Kidney (tissue), 22 donors: ENCODE measurements at places on chromosomes 7 and 10.
A peak's percentile ranks its signal among the peaks of the same experiment; 100 is the strongest.

DNA sequence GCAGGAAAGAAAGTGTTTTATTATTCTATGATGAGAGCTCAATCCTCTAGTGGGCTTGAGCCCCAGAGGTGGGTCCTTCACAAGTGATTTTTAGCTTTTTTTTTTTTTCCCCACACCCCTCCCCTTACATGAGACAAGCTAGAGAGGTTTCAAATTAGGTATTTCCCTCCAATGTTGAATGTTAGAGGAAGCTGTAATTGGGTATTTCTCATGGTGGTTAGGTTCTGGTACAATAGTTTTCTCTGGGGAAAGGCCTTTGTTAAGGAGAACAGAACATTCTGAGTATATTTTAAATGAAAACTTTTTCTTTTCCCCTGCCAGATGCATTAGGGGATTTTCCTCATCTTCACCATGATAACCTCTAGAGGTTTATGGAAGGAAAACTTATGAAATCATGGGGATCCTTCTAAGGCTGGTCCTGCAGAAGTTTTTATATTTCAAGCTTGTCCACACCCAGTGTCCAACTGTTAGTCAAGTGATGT, 1039.7 kb downstream of the NRG3 start:
- no peaks in the 10 kb centered on the region for H3K27me3 ChIP-seq
- DNase-seq = no peak
- H3K4me3 ChIP-seq = no peak overlapping the region
- H3K36me3 ChIP-seq = no peaks in the 10 kb centered on the region

- H3K27ac ChIP-seq = no peak overlapping the region
- H3K36me3 ChIP-seq = no peaks in the 10 kb centered on the region
- H3K27me3 ChIP-seq = no peaks in the 10 kb centered on the region
- DNase-seq = no peak
- H3K4me3 ChIP-seq = no peak overlapping the region
- H3K4me1 ChIP-seq = peaks cover 5% of the 10 kb centered on the region
These were observed 5.7 kb downstream of the AUTS2 start for GRCh38 chr7:69603937-69604494.

DNA sequence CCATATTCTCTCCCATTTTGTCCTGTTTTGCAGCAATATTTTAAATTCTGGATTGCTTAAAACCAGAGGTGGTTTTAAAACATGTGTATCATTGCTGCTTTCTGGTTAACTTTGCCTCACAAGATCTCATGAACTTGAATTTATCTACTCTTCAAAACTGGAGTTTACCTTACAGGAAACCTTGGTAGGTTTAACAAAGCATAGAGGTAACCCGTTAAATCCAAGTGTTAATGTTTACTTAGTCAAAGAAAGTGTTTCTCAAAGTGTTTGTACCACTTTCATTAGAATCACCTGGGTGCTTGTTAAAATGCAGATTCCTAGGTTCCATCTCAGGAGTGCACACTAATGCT, 44.0 kb upstream of the VDAC2 start:
- H3K27me3 ChIP-seq = no peaks in the 10 kb centered on the region
- no peaks in the 10 kb centered on the region for H3K4me1 ChIP-seq
- no peak for DNase-seq
- no peak overlapping the region for H3K4me3 ChIP-seq
- no peak overlapping the region for H3K27ac ChIP-seq
- no peaks in the 10 kb centered on the region for H3K36me3 ChIP-seq

DNA sequence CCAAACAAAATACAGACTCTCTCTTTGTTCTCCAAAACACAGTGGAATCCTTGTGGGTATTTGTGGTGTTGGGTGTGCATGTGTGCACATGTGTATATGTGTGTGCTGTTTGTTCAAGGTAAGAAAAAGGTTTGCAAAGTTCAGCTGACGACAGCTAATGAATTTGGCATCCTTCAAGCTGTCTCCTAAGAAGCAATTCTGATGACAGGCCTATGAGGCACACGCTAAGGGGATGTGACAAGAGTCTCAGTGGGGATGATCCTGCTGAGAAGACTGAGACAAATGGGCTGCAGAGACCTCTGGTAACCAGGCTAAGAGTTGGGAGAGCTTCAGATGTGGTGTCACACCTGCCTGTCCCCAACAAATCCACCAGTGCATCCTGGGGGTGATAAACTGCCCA, 26.5 kb upstream of the CELF2 start:
- no peak overlapping the region for H3K27ac ChIP-seq
- no peak for DNase-seq
- no peaks in the 10 kb centered on the region for H3K27me3 ChIP-seq
- H3K4me1 ChIP-seq = no peaks in the 10 kb centered on the region
- H3K4me3 ChIP-seq = no peak overlapping the region

GRCh38 chr7:40538281-40538680, 403.5 kb downstream of the SUGCT start:
- DNase-seq = no peak
- H3K27ac ChIP-seq = no peak overlapping the region
- H3K36me3 ChIP-seq = no peaks in the 10 kb centered on the region
- no peak overlapping the region for H3K4me3 ChIP-seq
- no peaks in the 10 kb centered on the region for H3K4me1 ChIP-seq
- no peaks in the 10 kb centered on the region for H3K27me3 ChIP-seq

- H3K4me1 ChIP-seq = no peaks in the 10 kb centered on the region
- H3K36me3 ChIP-seq = no peaks in the 10 kb centered on the region
- no peak for DNase-seq
- H3K4me3 ChIP-seq = no peak overlapping the region
- H3K27me3 ChIP-seq = no peaks in the 10 kb centered on the region
These were observed 65.0 kb downstream of the CACNB2 start for GRCh38 chr10:18205098-18205834.

DNA sequence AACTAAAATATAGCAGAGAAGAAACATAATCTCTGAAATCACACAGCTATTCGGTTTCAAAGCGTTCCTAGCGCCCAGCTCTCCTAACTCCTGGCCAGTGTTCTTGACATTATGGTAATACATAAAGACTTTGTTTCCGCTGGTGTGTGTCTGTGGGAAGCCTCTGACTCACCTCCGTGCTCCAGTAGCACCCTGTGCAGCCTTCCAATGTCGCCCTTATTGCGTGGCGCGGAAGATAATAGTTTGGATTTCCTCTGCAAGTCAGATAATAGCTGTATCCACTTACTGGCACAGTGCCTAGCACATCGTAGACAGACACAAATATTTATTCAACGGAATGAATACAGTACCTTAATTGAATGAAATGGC, 570 bp downstream of the BMS1 start:
- no peaks in the 10 kb centered on the region for H3K27me3 ChIP-seq
- peak overlapping the region; percentile 87 for H3K27ac ChIP-seq
- H3K36me3 ChIP-seq = peaks cover 10% of the 10 kb centered on the region
- DNase-seq = no peak
- H3K4me1 ChIP-seq = peaks cover 6% of the 10 kb centered on the region
- H3K4me3 ChIP-seq = peak overlapping the region; percentile 89

DNA sequence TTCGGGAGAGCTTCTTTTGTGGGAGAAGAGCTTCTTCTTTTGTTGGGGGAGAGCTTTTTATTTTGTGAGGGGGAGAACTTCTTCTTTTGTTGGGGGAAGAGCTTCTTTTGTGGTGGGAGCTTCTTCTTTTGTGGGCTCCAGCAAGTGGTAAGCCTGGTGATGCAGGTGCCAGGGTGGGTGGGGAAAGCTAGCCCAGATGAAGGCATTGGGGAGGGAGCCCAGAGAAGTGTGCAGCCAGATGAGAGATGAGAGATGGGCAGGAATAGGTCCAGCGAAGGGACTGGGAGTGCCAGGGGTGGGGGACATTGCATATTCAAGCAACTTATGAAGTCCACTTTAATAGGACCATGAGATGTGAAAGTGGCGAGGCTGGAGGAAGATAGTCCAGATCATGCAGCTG, 9.7 kb downstream of the ADRA2A start:
- no peaks in the 10 kb centered on the region for H3K27me3 ChIP-seq

GRCh38 chr10:89301721-89302445, at the start of gene IFIT2:
Gene IFIT2, plus strand, starts transcription at chr10:89302046. Its CDS starts 78 bp downstream, at chr10:89302124.
- H3K27me3 ChIP-seq = no peaks in the 10 kb centered on the region
- DNase-seq = peak; percentile 45
- H3K4me1 ChIP-seq = peaks cover 4% of the 10 kb centered on the region
- peak within 1 kb of the TSS; percentile 86 for H3K4me3 ChIP-seq
- H3K36me3 ChIP-seq = peaks cover 7% of the 10 kb centered on the region

DNA sequence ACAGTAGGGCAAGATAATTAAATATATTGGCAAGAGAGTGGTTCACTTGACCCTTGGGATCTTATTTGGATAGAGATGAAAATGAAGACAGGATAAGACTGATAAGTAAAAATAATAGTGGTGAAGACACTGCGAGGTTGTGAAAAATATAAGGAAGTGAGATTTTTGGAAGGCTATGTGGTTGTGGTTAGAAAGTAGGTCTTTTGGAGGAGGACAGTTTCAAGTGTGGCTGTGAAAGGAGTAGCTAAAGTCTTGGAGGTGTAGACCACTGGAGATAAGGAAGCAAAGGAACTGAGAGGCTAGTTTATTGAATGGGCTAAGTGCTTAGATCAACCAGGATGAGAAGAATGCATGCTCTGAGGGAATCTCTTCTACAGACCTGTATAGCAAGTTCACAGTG, 11.2 kb downstream of the MIOS start:
- no peaks in the 10 kb centered on the region for H3K36me3 ChIP-seq
- no peak overlapping the region for H3K4me3 ChIP-seq
- H3K4me1 ChIP-seq = no peaks in the 10 kb centered on the region
- H3K27me3 ChIP-seq = no peaks in the 10 kb centered on the region
- no peak overlapping the region for H3K27ac ChIP-seq
- no peak for DNase-seq

DNA sequence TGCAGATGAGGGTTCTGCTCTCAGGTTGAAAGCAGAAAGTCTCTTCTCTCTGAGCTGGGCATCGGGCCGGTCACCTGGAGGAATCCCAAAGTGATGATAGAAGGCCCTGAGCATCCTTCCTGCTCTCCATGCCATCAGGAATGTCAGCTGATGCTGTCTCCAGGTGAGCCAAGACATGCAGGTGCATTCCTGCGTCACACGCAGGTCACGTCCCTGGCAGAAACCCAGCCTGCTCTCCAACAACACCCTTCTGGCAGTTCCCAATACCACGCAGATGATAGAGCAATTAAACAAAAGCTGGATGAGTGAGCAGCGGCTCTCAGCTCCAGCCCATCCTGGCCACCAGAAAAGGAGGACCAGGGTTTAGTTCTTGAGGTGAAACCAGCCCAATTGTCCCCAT, 6.9 kb upstream of the WIPI2 start:
- no peaks in the 10 kb centered on the region for H3K36me3 ChIP-seq
- no peak overlapping the region for H3K4me3 ChIP-seq
- no peak for DNase-seq
- no peak overlapping the region for H3K27ac ChIP-seq
- H3K27me3 ChIP-seq = no peaks in the 10 kb centered on the region

DNA sequence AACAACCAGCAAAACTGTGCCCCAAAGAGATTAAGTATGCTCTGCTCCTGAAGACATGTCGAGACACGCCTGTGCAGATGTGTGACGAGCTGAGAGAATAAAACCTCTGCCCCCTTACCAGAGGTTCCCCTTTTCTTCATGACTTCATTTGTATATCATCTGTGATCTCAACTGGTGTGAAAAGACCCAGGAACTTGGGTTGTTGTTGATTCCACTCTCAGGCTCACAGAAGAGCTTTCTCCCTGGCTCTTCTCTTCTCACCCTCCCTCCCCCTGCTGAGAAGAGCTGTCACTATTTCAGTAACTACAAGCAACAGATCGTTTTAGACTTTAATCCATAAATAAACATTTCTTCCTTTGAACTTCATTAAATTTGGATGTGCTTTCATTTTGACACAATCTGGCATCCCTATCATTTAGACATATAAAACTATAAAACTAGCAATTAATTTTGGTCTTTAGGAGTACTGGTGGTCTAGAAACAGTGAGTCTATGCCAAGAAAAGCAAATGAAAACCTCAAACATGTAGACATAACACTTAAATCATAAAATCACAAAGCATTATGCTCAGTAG, 179.3 kb upstream of the FZD8 start:
- H3K36me3 ChIP-seq = no peaks in the 10 kb centered on the region
- DNase-seq = peak; percentile 85
- H3K27me3 ChIP-seq = no peaks in the 10 kb centered on the region
- no peak overlapping the region for H3K4me3 ChIP-seq
- H3K27ac ChIP-seq = no peak overlapping the region

GRCh38 chr10:86635402-86635801, 18.9 kb upstream of the OPN4 start:
- DNase-seq = no peak
- H3K4me3 ChIP-seq = no peak overlapping the region
- no peaks in the 10 kb centered on the region for H3K27me3 ChIP-seq
- H3K36me3 ChIP-seq = no peaks in the 10 kb centered on the region
- H3K4me1 ChIP-seq = no peaks in the 10 kb centered on the region

DNA sequence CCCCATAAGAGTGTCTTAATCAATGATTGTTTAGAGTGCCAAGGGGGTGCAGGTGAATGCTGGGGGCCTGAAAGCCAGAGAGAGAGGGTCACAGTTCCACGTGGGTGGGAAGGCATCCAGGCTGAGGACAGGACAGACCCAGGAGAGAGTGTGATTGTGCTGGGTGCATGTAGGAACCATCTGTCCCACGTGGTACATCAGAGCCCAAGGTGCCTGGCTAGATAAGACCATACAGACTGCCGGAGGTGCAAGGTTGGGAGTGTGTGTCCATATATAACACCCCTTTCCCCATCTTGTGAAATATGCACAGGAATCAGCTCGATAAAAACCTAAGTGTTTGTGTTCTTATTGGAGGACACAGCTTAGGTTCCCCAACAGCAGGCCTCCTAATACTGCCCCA, 85.5 kb downstream of the WIPF3 start:
- H3K4me1 ChIP-seq = no peaks in the 10 kb centered on the region
- DNase-seq = no peak
- H3K4me3 ChIP-seq = no peak overlapping the region
- no peaks in the 10 kb centered on the region for H3K36me3 ChIP-seq
- H3K27ac ChIP-seq = no peak overlapping the region

GRCh38 chr10:70674560-70675495, 2.5 kb downstream of the ADAMTS14 start:
- H3K4me1 ChIP-seq = no peaks in the 10 kb centered on the region
- H3K4me3 ChIP-seq = no peak overlapping the region
- H3K36me3 ChIP-seq = no peaks in the 10 kb centered on the region
- DNase-seq = no peak
- peaks cover 7% of the 10 kb centered on the region for H3K27me3 ChIP-seq
